ENCODE measurements at places on chromosomes 2 and 18.

GRCh38 chr2:202072226-202072625 lies 829 bp upstream of the KIAA2012 start:
- no peak for DNase-seq

DNA sequence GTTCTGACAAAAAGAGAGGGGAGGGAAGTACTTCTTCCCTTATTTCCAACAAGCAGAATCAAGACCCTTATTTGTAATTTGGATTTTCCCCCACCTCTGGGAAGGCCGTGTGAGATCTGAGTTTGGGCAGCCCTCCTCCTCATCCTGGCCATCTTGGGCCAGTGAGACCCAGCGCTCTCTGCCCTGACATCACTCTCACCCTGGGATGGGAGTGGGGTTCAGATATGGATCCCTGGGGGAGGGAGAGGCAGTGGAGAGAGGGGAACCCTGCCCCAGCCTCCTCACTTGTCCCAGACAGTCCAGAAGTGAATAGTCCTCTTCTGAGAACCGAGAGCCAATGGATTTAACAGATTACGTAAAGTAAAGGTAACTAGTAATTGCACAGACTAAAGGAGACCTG lies 64.5 kb downstream of the DYSF start:
- DNase-seq: no peak

DNA sequence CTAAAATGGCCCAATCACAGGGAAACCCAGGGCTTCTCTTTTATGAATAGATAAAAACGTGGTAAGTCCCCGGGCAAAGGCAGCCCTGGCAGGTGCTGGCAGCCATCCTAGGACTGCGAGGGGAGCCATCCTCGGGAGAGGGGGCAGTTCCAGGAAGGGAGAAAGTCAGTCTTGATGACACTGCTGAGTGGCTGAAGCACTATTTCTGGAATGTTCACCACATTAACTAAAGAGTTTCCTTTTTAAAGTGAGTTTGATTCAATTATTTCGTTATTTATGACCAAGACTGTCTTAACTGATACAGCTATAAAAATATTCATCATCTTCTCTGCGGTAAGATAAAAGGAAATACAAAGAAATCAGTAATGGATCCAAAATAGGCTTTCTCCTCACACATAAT lies 20.4 kb downstream of the TTR start:
- DNase-seq: no peak

DNA sequence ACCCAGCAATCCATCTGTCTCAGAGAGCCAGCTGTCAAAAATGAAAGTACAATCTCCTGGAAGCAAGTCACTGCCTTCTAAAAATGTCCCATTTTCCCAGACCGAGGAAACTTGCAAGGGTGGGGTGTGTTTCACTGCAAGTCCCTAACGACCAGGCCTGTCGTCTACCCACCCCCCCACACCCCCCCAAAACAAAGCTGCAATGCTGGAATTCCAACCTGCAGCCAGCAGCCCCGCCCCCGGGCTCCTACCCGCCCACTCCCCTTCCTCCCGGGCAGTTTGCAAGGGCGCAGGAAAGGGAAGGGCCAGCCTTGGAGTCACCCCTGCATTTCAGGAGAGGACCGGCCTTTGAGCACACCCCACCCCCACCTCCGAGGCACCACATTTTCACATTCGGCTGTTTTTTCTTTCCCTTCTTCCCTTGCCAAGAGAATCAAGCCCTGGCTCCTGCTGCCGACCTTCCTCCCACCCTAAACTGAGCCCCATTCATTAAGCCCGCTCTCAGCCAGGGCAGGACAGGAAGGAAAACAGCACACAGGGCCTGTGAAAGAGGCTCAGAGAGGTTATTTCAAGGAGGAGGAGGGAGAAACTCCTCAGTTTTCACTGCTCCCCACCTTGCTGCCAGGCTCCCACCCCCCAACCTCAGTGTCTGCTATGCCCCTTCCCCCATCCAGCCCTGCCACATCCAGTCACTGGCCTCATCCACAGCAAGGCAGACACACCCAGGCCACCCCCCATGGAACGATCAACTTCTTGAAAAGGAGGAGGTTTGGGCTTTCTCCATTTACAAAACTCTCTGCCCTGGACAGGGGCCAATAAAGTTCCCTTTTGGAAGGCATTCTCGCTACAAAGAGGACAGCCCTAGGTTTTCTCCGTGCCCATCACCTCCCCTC lies 11.3 kb downstream of the SMAD7 start:
- DNase-seq: no peak

- no peak for DNase-seq
These were observed 423.9 kb upstream of the MAP2 start for GRCh38 chr2:208999911-209000310.

DNA sequence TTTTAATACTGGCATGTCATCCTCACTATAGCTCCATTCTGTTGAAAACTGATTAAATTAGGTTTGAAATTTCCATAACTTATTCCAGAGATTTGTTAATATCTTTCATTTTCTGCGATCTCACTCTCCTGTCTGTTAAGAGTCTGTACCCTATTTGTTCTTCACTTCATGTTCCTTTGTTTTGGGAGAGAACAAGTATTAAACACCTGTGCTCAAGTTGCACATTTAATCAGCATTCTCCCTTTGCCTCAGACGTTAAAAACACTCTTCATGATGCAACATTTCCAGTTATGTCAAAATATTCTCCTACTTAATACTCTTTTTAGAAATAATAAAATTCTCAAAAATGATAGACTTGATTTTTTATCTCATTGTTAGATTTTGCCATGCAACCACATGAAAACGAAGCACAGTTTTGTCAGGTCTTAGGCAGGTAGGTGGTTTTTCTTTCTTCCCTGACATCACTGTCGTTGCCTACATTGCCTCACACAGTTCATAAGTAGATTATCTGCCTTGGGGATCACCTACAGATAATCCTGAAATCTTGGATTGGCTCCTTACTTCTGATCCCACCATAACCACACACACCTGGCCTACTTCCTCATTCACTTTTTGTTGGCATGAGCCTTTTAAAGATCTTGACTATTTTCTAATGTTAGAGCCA lies 109.9 kb downstream of the GAREM1 start:
- no peak for DNase-seq

- DNase-seq: no peak
These were observed 132.4 kb upstream of the RAB6C start for GRCh38 chr2:129847043-129847442.
